NCI-H524 treated with DMSO at 0.1 percent for 48 hours (cell line): ENCODE measurements at places on chromosomes 2 and 18.

DNA sequence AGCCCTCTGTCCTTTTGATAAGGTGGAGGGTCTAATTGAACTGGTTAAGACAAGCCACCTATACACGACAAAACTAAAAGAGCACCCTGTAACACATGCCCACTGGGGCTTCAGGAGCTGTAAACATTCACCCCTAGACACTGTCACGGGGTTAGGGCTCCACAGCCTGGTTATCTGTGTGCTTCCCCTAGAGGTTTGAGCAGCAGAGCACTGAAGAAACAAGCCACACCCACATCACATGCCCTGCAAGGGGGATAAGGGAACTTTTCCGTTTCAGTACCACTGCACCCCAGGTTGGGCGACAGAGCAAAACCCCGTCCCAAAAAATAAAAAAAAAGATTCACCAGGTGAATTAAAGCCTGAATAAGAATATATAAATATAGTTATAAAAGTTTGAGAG is 913.7 kb upstream of the ACVR2A start:
- DNase-seq, result no peak

- DNase-seq, result no peak
Measured at GRCh38 chr18:57131101-57131500, 15.8 kb upstream of the BOD1L2 start.

GRCh38 chr2:212728717-212729116 is 190.1 kb upstream of the ERBB4 start:
- DNase-seq, result no peak

- DNase-seq, result no peak
Measured at GRCh38 chr2:138534791-138535190, 33.2 kb downstream of the SPOPL start.

- no peak for DNase-seq
Measured at GRCh38 chr2:48398285-48399002, 131.5 kb upstream of the STON1 start.

GRCh38 chr2:239322416-239323086 is 78.3 kb downstream of the HDAC4 start:
- no peak for DNase-seq

GRCh38 chr18:78980777-78981380 is 1.3 kb downstream of the SALL3 start:
- no peak for DNase-seq

GRCh38 chr18:60448487-60449267 is 76.1 kb upstream of the MC4R start:
- DNase-seq, result no peak

- no peak for DNase-seq
Measured at GRCh38 chr2:195508139-195508455, 148.9 kb upstream of the SLC39A10 start.

- no peak for DNase-seq
Measured at GRCh38 chr2:190365499-190366204, 22.3 kb downstream of the INPP1 start.

- DNase-seq, result no peak
Measured at GRCh38 chr2:84251651-84252302, 207.3 kb downstream of the SUCLG1 start.

DNA sequence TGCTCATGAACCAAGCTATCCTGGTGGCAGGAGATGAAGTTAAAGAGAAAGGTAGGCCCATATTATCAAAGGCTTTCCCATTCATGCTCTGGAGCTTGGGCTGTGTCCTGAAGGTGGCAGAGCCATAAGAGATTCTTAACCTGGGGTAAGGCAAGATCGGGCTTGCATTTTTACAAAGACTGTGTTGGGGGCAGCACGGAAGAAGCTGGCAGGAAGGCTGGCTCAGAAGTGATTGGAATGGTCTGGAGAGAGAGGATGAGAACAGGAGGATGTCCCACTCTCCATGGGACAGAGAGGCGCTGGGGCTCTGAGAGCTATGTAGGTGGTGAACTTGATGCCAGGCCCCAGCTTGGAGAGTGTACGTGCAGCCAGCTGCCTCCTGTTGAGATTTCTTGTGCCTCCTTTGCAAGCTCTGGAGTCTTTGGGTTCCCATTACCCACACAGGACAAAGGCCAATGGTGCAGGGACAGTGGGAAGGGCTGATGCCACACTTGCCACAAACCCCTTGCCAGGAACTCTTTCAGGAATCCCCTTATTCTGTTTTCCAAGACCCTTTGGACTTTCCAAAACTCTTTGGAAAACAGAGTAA is 40.6 kb upstream of the FZD5 start:
- DNase-seq, result no peak

DNA sequence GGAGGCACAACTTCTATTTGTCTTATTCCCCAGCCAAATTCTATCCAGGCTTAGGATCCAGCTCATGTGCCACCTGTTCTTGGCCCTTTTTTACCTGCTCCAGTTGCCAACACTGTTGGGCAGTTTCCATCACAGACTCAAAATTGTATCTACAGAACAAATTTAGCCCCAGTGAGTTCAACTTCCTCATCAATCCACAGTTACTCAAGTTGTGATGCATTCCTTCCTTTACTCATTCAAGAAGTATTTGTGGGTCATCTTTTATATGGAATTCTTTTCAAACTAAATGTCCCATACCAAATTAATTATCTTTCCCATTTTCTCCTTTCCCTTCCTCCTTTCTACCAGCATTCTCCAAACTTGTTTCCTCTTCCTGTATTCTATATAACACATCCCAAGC is 12.7 kb upstream of the DDX18 start:
- no peak for DNase-seq

- DNase-seq, result no peak
Measured at GRCh38 chr2:23235292-23235691, 149.7 kb upstream of the KLHL29 start.

DNA sequence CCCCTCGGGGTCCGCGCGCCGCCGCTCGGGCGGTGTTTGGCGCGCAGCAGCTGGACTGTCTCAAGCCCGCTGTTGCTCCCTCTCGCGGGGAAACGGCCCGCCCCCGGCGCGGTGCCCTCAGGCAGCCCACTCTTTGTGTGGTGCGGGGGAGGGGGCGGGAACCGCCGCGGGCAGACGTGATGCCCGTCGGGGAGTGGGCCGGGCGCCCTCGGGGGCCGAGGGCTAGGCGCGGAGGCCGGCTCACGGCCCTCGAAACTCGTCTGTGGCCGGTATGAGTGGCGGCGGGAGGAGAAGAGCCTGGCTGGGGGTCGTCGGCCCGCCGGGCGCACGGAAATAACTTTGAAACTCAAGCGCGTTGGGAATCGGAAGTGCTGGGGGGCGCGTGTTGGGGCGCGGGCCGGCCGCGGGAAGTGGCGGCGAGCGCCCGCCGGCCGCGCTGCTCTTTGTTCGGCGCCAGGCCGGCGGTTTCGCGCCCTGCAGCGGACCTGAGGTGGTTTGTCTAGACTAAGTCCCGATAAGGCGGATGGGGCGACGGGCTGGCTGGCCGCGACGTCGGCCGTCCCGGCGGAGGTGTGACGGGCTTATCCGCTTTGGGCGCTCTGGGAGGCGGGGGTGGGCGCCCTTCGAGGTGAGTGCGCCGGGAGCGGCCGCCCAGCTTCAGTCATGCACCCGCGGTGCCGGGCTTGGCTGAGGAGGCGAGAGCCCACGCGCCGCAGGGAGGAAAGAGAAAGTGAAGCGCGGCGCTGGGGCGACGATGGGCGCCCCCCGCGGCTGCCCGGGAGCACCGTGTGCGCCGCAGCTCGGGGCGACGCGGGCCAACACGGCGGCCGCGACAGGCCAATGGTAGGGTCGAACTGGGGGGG is 679 bp downstream of the PTMA start:
- no peak for DNase-seq

GRCh38 chr18:12369211-12369610 is 7.8 kb downstream of the AFG3L2 start:
- no peak for DNase-seq

DNA sequence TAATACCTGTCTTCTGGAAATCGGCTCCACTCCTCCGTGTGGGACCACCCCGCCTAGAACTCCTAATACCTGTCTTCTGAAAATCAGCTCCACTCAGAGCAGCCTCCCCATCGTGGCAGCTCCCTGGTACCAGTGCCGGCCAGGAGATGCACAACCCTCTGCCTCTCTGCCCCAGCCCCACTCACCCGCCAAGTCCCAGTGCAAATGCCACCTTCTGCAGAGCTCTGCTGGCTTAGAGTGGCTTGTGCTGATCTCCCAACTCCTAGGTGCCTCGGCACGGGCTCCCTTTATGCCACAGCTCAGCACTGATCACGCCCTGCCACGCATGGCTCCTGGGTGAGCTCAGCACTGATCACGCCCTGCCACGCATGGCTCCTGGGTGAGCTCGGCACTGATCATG is 258.5 kb downstream of the HDAC4 start:
- DNase-seq, result no peak

- no peak for DNase-seq
Measured at GRCh38 chr2:199973703-199974102, 18.3 kb downstream of the MAIP1 start.

DNA sequence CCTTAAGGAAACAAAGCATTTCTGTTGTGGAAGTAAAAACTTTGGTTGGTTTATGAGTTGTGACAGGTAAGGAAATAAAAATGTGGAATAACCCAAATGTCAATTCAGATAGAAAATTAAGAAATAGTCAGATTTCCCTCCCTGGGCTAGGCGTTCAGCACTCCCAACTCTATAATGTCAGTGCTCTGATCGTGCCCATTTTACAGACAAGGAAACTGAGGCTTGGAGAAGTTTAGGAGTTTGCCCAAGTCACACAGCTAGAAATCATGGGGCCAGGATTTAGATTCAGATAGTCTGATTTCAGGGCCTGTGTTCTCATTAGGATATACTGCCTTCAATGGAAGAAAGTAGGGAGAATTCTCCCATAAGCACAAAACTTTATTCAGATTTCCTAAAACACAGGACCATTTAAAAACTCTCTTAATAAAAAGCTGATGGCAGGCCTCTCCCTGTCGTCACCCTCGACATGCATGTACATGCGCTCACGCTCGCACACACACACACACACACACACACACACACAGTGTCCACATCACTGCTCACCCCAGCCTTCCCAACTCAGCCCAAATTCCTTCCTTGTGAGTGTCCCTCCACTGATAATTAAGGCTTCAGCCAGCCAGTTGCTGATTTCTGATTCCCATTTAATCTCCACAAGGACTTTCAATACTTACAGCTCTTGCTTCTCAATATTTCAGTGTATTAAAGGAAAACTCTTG is 49.1 kb upstream of the SLC14A2 start:
- DNase-seq, result no peak

DNA sequence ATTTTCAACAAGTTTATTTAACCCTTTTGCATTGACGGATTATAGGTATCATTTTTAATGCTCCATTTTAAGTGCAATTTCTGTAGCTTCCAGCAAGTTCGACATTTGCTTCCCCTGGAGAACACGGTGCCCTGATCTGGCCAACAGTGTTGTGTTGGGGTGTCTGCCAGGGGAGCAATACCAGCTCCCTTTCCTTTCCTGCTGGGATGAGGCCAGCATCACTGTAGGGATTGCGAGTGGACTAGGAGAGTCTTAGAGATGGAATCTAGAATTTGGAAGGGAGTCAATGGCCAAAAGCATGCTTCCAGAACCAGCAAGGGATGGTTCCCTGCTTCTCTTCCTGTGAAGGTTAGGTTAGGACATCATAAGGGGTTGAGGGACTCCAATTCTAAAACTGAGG is 135.2 kb downstream of the RTN4 start:
- DNase-seq, result no peak

DNA sequence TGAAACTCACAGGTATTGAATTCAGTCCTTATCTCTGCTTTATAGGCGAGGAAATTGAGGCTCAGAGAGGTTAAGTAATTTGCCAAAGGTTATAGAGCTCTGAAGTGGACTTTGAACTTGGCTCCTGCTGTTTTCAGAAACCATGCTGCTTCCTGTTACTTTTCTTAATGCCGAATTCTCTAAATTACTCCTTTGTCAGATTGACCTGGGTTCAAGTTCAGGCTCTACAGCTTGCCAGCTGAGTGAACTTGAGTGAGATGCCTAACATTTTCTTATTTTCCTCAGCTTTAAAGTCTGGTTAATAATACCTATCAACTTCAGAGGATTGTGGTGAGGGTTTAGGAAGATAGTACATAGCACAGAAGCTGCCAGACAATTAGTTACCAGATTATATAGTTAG is 3.4 kb downstream of the ASAP2 start:
- DNase-seq, result no peak

- no peak for DNase-seq
Measured at GRCh38 chr18:11074889-11075288, 74.5 kb downstream of the PIEZO2 start.

- no peak for DNase-seq
Measured at GRCh38 chr18:56451188-56451587, 187.2 kb downstream of the TXNL1 start.

- DNase-seq, result no peak
Measured at GRCh38 chr2:10002109-10002508, 41.2 kb upstream of the KLF11 start.

DNA sequence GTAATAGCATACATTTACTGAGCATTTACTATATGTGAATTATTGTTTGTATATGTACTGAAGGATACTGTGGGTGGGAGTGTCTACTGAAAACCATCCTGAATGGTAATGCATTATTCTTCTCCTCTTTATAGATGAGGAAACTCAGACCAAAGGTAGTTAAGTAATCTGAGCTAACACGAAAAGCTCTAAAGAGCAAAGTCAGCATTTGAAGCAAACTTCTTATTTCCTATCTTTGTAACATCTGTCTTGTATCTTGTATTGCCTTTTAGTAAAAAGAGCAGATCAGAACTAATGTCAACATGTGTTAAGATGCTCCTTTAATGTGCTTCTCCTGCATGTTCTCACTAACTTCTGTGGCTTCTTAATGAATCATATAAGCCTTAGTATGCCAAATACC is 382.8 kb upstream of the NXPH2 start:
- no peak for DNase-seq

DNA sequence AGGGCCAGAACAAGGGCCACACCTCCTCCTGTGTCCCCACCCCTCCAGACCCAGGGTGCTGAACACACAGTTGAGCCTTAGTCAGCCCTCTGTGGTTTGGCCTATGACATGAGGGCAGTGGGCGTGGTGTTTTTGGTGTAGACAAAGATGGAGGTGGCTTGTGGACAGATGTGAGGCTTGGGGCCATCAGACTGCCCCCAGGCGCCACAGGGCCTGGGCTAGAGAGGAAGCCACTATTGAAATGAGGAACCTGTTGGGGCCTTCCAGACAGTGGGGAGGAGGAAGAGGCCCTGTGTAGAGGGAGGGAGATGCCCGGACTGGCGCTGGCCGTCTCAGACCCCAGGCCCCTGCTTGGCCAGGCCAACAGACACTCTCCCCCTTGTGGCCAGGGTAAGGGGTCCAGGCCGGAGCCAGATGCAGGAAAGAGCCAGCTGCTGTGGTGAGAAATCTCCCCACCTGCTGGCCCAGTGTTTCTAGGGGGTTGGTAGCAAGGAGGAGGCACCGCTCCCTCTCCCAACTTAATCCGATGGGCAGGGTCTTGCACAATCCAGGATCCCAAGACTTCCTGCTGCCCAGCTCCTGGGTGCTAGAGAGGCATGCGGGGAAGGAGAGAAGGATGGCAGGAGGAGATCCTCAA is 53.8 kb downstream of the SMAD7 start:
- no peak for DNase-seq

GRCh38 chr2:166901336-166901735 is 13.1 kb downstream of the XIRP2 start:
- DNase-seq, result no peak

GRCh38 chr2:74653589-74653984 is 460 bp upstream of the SEMA4F start:
- no peak for DNase-seq

- no peak for DNase-seq
Measured at GRCh38 chr18:61605376-61606067, 272.3 kb downstream of the CDH20 start.
